ENCODE measurements at places on chromosomes 5 and 9.

DNA sequence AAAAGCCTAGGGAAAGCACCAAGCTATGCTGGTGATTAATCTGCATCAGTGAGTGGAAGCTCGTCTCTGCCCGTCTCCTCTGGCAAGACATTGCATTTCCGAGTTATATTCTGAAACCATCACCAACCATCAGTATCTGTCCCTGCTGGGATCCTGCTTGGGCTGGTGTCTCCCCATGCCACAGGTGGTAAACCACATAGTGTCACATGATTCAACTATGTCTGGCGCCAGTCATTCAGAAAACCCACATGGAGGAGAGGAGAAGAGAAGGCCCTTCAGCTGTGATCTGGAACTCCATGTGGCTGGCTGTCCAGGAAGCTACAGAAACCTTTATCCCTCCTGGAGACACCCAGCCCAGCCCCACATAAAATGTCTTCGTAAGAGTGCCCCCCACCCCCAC is 4.8 kb downstream of the IL9 start:
- no peak for DNase-seq

DNA sequence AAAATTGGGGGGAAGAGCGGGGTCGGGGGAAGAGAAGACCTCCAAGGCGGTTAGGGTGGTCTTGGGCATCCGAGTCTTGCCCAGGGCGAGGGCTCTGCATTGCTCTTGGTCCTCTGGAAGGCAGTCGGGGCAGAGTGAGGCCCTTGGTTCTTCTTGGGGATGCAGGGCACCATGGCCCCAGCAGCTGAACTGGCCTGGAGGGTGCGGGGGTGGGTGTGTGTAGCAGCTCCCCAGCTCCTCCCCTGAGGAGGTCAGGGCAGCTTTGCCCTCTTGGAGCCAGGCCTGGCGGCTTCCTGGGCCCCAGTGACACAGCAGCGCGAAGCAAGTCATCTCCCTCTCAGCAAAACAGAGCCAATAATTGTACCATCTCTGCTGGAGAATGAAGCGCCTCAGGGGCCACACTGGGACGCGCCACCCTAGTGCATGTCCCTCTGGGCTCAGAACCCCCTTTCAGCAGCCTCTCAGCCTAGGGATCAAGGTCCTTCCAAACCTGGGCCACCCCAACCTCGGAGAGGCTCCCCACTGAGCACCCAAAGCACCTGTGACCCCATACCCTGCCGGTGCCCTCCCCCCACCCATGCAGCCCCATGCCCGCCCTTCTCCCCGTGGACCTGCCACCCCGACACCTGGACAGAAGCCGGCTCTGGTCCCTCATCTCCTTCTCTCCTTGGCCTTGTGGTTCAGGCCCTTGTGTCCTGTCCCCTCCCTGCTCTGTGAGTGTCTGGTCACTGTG is 10.4 kb upstream of the RXRA start:
- no peak for DNase-seq

DNA sequence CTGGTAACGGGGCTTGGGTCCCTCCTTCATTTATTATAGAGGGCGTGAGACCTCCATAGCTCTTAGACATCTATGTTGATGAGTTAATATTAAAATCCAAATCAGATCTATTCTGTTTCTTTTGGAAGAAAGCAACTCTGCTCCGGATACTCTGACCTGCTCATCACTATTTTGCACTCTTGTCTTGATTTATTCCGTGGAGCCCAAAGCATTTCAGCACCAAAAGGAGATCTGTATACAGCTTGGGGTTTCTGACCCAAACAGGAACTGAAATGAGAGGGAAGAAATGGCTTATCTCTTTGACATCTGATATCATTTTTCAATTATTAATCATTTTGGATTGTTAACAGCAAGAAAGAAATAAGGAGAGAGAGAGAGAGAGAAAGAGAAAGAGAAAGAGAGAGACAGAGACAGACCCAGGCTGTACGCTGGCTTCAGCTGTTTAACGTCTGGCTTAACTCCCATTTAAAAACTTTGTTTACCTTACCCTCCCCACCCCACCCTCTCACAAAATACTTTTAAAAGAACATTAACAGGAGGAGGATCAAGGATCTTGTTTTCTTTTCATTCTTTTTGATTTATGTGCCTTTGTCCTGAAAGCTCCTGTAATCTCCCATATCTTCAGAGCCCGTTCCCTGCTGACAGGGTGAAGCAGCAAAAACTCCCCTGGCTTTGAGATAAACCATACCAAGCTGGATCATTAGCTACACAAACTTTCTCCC is 231.4 kb upstream of the TUT7 start:
- DNase-seq = no peak

DNA sequence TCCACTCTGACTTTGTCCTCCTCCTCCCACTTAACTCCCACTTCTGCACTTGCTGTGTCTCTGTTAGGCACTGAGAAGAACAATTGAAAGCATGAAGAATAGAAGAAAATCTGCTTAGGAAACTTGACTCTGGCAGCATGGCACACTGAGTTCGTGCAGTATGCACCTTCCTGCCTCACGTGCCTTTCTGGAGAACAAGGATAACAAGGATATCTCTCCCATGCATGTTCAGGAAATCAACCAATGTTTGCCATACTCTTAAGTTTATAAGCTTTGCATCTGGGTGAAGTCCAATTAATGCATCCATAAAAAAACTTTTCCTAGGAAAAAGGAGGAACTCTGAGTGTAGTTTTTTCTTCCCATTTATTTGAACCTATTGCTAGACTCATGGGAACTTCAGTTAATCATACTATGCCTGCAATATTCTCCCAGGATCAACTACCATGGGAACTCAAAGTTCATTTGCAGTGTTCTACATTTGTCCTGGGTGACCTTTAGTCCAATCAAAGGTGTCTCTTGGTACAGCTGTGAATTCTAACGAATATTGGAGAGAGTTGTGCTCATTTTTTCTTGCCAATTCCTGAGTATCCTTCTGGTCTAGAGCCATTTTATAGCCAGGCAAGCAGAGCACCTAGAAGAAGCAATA is 227.0 kb downstream of the ENC1 start:
- DNase-seq = no peak

- DNase-seq = no peak
Observed at GRCh38 chr9:129759804-129760502, 7.1 kb upstream of the PTGES start.

DNA sequence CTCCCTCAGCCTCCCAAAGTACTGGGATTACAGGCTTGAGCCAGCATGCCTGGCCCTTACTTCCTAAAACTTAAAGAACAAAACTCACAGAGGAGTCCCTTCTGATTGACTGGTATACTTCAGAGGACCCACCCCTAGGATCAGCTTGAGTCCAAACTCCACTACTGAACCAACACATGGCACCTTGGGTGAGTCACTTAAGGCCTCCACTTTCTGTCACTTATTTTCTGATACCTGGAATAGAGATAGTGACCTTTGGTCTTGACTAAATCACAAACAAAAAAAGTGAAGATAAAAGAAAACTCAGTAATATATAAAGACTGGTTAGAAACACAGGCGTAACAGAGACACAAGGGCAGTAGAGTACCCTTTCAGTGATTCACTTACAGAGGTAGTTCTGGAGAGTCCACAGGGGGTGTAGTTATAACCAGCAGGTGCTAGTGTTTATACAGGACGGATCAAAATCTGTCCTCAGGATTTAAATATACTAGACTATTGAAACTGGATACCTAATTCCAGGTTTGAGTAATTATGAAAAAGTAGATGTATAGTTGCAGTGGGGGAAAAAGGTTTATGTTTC is 274.3 kb upstream of the ANKRD55 start:
- no peak for DNase-seq

DNA sequence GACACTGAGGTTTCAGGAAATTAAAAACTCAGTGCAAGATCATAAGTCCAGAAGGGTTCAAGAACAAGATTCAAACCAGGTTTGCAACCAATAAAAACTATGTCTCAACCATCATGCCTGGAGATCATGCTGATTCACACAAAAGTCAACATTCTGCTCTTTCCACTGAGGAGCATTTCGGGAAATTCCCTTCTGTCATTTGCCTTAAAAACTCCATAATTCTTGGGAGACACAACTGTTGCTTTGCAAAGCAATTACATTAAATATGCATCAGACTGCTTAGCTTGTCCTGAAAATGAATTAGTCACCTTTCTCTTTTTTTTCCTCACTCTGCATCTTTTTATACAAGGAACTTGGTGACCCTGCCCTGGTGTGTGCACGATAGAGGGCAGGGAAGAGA is 275.9 kb upstream of the ZNF462 start:
- DNase-seq = no peak

DNA sequence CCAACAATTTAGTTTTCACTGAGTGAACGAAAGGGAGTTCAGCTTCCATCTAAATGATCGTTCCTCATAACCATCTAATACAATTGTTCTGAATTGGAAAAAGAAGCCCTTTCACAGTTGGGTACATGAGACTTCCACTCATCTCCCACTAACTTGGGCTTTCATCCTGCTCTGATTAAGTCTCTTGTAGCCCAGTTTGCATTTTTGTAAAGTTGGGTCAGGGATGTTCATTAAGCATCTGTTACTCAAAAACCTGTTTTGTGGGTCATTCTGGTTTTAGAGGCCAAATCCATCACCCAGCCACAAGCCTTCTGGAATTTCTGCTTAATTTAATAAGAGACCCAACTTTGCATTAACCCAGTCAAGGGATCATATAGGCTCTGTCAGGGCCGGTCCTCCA is 385.3 kb downstream of the BNC2 start:
- no peak for DNase-seq

GRCh38 chr5:159449925-159450324 is 119.6 kb upstream of the IL12B start:
- DNase-seq = no peak

- DNase-seq = no peak
Observed at GRCh38 chr5:133696782-133697507, 84.6 kb upstream of the FSTL4 start.

DNA sequence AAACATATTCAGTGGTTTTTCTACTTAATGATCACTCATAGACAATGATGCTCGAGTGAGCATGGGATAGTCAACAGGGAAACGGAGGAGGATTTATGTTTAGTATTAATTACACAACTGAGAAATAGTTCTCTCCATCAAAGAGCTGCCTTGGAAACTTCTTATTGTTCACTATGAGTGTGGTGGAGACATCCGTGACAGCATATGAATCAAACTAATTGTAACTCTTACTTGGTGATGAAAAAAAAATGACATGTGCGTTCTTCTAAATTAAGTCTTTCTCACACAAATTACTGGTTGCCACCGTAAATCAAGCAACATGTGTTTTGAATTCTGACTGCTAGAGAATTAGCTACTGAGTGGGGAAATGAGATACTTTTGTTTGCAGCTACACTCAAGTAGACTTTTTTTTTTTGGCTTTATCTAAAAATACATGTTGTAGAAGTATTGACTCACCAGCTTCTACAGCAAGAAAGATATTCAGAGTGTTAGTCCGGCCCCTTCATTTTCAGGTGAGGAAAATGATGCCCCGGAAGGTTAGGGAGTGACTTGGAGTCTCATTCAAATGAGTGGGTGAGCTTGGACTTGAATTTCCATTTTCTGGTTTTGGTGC is 179.4 kb downstream of the CFAP90 start:
- DNase-seq = no peak

GRCh38 chr9:133994353-133995011 is 2.4 kb upstream of the VAV2 start:
- DNase-seq = peak; percentile 70

DNA sequence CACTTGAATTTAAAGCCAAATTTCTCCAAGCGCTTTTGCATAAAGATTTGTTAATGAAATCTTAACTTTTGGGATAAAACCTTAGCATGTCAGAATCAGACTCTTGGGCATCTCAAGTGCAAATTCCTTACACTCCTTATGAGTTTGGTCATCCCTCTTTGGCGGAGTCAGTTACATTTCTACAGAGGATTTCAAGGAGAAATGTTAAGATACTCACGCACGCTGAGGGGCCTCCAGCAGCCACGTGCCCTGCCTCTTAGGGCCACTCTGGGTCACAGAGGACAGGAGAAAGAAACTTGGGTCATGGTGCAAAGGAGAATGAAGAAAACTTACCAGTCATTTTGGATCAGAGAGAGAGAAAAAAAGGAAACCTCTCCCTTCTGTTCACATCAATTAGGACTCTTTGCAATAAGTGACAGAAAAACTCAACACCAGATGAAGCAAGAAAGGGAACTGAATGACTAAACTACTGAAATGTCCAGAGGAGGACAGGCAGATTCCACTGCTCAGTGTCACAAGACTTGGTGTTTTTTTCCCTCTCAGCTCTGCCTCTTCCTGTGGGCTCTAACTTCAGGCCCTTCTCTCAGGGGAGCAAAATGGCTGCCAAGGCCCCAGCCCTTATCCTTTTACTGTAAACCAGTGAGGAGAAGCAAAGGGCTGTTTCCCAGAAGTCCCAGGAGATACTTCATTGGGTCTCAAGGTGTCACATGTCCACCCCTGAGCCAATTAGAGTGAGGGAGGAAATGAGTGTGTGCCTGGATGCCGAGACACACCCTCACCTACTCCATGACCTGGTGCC is 63.3 kb upstream of the NFIL3 start:
- DNase-seq = no peak

- no peak for DNase-seq
Observed at GRCh38 chr9:86843206-86843605, 104.1 kb downstream of the GAS1 start.

- DNase-seq = no peak
Observed at GRCh38 chr5:37735649-37736347, 104.0 kb downstream of the GDNF start.

GRCh38 chr9:97386733-97387503 is 25.0 kb upstream of the TDRD7 start:
- peak; percentile 64 for DNase-seq

- no peak for DNase-seq
Observed at GRCh38 chr5:107805824-107806223, 135.1 kb upstream of the EFNA5 start.
